ENCODE measurements at places on chromosomes 1 and 21. TPM values are rescaled to one million over a fixed set of nuclear protein-coding genes. Genes with fewer than 3 reads are reported as not detected.

Gene OR2L8
- total RNA-seq: not detected

Gene FNDC5
- total RNA-seq: 0.76 TPM

Gene TSACC
- not detected for total RNA-seq

Gene MAP10
- 2.3 TPM for total RNA-seq

Gene LPAR3
- 0.32 TPM for total RNA-seq

Gene WNT2B
- total RNA-seq: 0.13 TPM

Gene SMIM11
- total RNA-seq: 15.5 TPM

Gene KRTAP21-2
- not detected for total RNA-seq

Gene PTP4A2
- 379 TPM for total RNA-seq

Gene WDR64
- not detected for total RNA-seq

Gene ANGPTL1
- 4.7 TPM for total RNA-seq

Gene TRNP1
- total RNA-seq: 311 TPM

Gene CTTNBP2NL
- total RNA-seq: 19.2 TPM

Gene CELA2B
- not detected for total RNA-seq

Gene NLRP3
- 0.76 TPM for total RNA-seq

Gene WNT3A
- not detected for total RNA-seq

Gene OR2AK2
- total RNA-seq: not detected

Gene CD34
- total RNA-seq: not detected

Gene FCGR1A
- total RNA-seq: not detected

Gene HSD3B2
- total RNA-seq: not detected

Gene TRIM46
- 3.4 TPM for total RNA-seq

Gene ITSN1
- total RNA-seq: 35.5 TPM

Gene OR2L13
- not detected for total RNA-seq

Gene PLA2G4A
- total RNA-seq: 2.9 TPM

Gene HHIPL2
- 1.3 TPM for total RNA-seq

Gene GBP5
- 0.43 TPM for total RNA-seq

Gene TNN
- not detected for total RNA-seq

Gene FAAH
- total RNA-seq: 0.97 TPM

Gene TDRD5
- total RNA-seq: not detected

Gene RPL5
- 1,127 TPM for total RNA-seq

Gene TRPM2
- 0.13 TPM for total RNA-seq

Gene TFF2
- total RNA-seq: not detected

Gene ZBTB37
- 5.6 TPM for total RNA-seq

Gene SPRR2E
- total RNA-seq: not detected

Gene GCSAML
- total RNA-seq: not detected

Gene AQP10
- not detected for total RNA-seq

Gene MATN1
- total RNA-seq: not detected

Gene NR1I3
- total RNA-seq: not detected

Gene GPR52
- total RNA-seq: not detected

Gene COL16A1
- total RNA-seq: 247 TPM

Gene OPTC
- not detected for total RNA-seq

Gene MYOG
- not detected for total RNA-seq

Gene PLEKHA6
- total RNA-seq: 8.3 TPM

Gene ZBTB21
- total RNA-seq: 10.7 TPM

Gene NEXN
- total RNA-seq: 17.2 TPM

Gene ANKRD13C
- 33.4 TPM for total RNA-seq

Gene FAM167B
- 4.2 TPM for total RNA-seq

All from GM23248 (cell line).